Naive thymus-derived CD8-positive, alpha-beta T cell (primary cell): ENCODE measurements at places on chromosomes 2 and 18. TPM values are rescaled to one million over a fixed set of nuclear protein-coding genes. Genes with fewer than 3 reads are reported as not detected.

GRCh38 chr2:112724591-112725525 lies 4.0 kb downstream of the NT5DC4 start:
- no peaks in the 10 kb centered on the region for H3K27me3 ChIP-seq
- H3K4me1 ChIP-seq: peaks cover 6% of the 10 kb centered on the region
- H3K27ac ChIP-seq: no peak overlapping the region
- no peak overlapping the region for H3K4me3 ChIP-seq
- no peaks in the 10 kb centered on the region for H3K36me3 ChIP-seq

The SLC39A10 gene
- 80.4 TPM for total RNA-seq

DNA sequence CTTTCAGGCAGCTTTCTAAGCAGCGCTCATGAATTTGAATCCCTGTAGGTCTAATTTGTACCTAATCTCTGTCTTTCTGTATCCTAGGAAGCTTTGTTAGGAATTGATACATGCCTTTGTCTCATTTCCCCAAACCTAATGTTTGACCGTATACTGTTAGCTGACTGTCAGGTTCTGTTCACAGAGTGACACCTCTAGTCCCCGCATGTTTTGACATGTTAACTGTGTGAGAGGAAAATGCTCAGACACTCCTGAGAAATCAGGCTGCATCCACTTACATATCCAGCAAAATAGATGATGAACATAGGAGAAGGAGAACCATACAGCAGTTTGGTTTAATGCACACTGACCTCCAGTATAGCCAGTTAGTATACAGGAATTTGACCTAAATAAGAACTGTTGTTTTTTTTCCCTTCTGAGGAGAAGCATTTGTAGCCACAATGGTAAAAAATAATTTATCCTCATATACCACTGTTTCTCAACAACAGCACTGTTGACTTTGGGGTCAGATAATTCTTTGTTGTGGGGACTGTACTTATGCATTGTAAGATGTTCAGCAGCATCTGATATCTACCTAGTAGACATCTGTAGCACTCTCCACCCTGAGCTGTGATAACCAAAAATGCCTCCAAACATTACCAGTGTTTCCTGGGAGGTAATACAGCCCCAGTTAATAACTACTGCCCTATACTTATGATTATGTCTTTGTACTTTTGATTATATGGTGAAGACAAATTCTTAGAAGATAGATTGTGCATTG lies 130.9 kb downstream of the NCOA1 start:
- H3K4me3 ChIP-seq: no peak overlapping the region
- H3K4me1 ChIP-seq: peaks cover 51% of the 10 kb centered on the region
- no peaks in the 10 kb centered on the region for H3K36me3 ChIP-seq
- no peak for DNase-seq
- H3K27ac ChIP-seq: no peak overlapping the region
- H3K27me3 ChIP-seq: no peaks in the 10 kb centered on the region

DNA sequence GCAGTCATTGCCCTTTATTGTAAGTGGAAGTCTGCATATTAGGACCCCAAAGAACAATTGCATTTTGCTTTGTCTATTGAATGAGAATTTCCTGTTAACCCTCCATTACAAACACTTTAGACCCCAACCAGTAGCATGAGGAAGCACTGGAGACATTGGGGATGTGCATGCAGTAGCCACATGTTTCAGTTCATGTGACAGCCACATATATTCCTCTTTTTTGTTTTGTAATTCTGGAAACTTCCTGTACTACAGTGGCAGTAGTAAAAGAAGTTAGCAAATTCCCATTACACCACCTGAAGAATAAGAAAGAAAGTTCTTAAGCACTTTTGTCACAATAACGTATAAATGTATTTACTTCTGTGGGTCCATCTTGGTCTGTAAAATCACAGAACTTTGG lies 281.1 kb upstream of the SLC14A2 start:
- H3K36me3 ChIP-seq: no peaks in the 10 kb centered on the region
- no peak overlapping the region for H3K4me3 ChIP-seq
- H3K27me3 ChIP-seq: peaks cover 4% of the 10 kb centered on the region

DNA sequence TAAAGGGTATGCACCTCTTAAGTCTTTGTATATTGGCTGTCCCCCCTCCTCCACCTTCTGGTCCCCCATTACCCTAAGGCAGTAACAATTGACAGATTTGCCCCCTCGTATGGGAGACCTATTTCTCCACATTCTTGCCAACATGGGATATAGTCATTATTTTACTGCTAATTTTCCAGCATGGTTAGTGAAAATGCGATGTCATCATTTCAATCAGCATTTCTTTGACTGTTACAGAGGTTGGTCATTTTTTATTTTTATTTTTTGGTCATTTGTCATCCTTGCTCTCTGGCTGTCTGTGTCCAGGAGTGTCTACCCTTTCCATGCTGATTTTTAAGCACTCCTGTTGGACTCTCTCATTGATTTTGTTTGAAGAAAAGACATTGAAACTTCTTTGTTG lies 45.4 kb upstream of the SPP2 start:
- no peak for DNase-seq
- H3K36me3 ChIP-seq: no peaks in the 10 kb centered on the region
- no peak overlapping the region for H3K4me3 ChIP-seq
- peaks cover 36% of the 10 kb centered on the region for H3K4me1 ChIP-seq
- no peak overlapping the region for H3K27ac ChIP-seq

DNA sequence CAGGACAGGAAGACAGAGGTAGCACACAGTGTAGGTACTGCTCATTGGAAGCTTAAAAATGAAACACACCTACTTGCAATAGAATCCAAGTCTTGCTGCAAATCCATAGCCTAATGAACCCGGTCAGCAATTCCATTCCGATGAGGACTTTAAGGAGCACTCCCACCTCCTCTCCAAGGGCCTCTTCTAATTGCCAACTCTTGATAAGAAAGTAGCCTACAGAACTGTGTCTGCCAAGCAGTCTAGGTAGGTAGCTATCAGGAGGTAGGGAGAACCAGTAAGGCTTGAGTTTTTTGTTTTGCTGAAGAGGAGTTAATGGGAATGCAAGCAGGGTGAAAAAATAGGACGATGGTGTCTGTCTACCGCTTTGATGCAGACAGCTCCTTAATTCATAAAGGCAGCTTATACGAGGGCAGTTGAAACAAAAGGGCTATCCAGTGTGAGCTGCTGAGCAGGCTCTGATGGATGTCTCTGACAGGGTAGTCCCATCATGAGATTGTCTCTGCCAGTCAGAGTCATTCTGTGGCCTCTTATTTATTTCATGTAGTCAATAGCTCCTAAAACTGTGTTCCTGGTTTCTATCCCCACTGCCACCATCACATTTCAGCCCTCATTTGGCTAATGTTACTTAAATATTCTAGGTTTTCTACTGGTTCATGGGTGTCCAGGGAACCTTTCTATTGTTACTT lies 155.6 kb upstream of the DNMT3A start:
- H3K27ac ChIP-seq: no peak overlapping the region
- DNase-seq: no peak
- H3K27me3 ChIP-seq: no peaks in the 10 kb centered on the region
- no peaks in the 10 kb centered on the region for H3K4me1 ChIP-seq
- H3K36me3 ChIP-seq: peaks cover 30% of the 10 kb centered on the region
- H3K4me3 ChIP-seq: no peak overlapping the region

- H3K27ac ChIP-seq: no peak overlapping the region
- H3K4me3 ChIP-seq: no peak overlapping the region
- DNase-seq: peak; percentile 10
- no peaks in the 10 kb centered on the region for H3K36me3 ChIP-seq
- peaks cover 9% of the 10 kb centered on the region for H3K27me3 ChIP-seq
- no peaks in the 10 kb centered on the region for H3K4me1 ChIP-seq
Measured at GRCh38 chr2:172864182-172864581, 128.5 kb downstream of the RAPGEF4 start.

GRCh38 chr18:57534511-57534909 lies 52.0 kb downstream of the FECH start:
- peaks cover 2% of the 10 kb centered on the region for H3K4me1 ChIP-seq
- no peak overlapping the region for H3K4me3 ChIP-seq
- no peak overlapping the region for H3K27ac ChIP-seq
- H3K27me3 ChIP-seq: no peaks in the 10 kb centered on the region

DNA sequence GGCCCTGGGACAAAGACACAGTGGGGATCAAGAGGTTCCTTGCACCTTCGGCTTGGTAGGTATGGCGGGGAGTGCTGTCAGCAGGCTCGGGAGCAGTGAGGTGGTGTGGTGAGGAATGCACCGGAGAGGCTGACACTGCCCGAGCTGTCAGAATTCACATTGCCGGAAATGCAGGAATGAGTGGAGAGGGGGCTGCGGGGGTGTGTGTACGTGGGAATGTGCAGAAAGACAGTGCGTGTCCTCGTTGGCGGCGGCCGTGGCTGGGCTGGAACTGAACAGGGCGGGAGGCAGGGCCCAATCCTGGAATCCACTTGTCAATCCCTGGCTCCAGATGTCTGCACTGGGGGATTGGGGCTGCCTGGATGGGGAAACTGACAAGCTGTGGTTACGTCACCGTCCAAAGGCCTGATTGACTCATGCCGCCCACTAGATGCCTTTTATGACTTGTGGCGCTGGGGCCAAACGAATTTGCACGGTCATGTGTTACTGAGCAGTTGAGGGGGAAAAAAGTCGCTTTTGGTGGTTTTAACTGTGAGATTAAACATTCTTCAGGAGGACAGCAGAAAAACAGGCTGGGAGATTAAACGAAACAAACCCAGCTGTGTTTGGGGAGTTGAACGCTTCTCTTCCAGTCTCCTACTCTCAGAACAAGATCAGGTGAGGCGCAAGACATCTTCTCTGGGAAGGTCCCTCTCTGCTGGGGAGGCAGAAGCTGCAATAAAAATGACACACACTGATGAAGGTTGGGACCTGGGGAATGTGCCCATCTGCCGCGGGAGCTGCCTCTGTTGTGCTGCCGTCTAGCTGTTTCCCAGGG lies 189.4 kb upstream of the GLI2 start:
- no peak overlapping the region for H3K27ac ChIP-seq
- H3K4me1 ChIP-seq: no peaks in the 10 kb centered on the region
- no peaks in the 10 kb centered on the region for H3K36me3 ChIP-seq
- DNase-seq: no peak
- H3K4me3 ChIP-seq: no peak overlapping the region
- peaks cover 5% of the 10 kb centered on the region for H3K27me3 ChIP-seq

GRCh38 chr2:239275847-239276831 lies 124.7 kb downstream of the HDAC4 start:
- no peak for DNase-seq
- H3K4me1 ChIP-seq: peaks cover 71% of the 10 kb centered on the region
- H3K36me3 ChIP-seq: no peaks in the 10 kb centered on the region
- no peak overlapping the region for H3K4me3 ChIP-seq
- peak overlapping the region; percentile 90 for H3K27ac ChIP-seq

DNA sequence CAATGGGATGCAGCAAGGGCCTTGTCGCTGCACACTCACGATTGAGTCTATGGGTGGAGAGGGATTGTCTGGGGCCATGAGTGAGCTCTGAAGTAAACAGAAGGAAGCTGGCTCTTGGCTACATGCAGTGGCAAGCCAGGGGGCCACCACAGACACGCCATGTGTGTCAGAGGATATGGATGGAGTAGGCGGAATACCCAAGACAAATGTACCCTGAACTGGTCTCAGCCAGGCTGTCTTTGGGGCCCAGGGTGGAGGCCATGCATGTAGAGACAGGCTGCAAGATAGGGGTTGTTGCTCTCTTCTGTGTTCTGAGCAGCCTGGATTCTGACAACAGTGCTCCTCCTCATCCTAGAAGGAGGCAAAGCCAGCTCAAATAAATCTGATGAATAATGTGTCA lies 24.0 kb upstream of the ITGA6 start:
- peaks cover 5% of the 10 kb centered on the region for H3K4me1 ChIP-seq
- no peaks in the 10 kb centered on the region for H3K27me3 ChIP-seq
- peak overlapping the region; percentile 8 for H3K27ac ChIP-seq
- DNase-seq: no peak

- peaks cover 14% of the 10 kb centered on the region for H3K36me3 ChIP-seq
- no peak overlapping the region for H3K4me3 ChIP-seq
- no peaks in the 10 kb centered on the region for H3K27me3 ChIP-seq
- H3K4me1 ChIP-seq: peaks cover 4% of the 10 kb centered on the region
Measured at GRCh38 chr2:186503827-186504606, 18.0 kb downstream of the ZC3H15 start.

DNA sequence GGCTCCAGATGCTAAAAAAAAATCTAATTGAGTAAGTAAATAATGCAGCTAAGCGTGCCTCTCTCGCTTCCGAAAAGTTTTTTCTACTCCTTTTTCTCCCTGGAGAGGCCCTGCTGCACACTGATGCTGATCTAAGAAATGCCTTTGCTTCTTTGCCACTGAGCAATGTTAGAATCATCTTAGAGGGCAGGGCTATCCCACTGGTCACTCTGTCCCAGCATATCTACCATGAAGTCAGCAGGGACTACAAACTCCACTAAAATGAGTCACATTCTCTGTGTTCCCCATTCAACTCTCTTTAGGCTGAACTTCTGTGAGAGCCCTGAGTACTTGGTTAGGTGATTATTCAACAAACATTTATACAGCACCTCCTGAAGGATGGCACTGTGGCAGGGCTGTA lies 127.6 kb upstream of the LYPD1 start:
- H3K27ac ChIP-seq: no peak overlapping the region
- H3K27me3 ChIP-seq: no peaks in the 10 kb centered on the region
- DNase-seq: no peak
- H3K4me1 ChIP-seq: no peaks in the 10 kb centered on the region
- no peaks in the 10 kb centered on the region for H3K36me3 ChIP-seq

GRCh38 chr2:62354771-62355561 lies 151.0 kb downstream of the TMEM17 start:
- H3K36me3 ChIP-seq: peaks cover 8% of the 10 kb centered on the region
- no peak overlapping the region for H3K4me3 ChIP-seq
- H3K27ac ChIP-seq: no peak overlapping the region
- no peaks in the 10 kb centered on the region for H3K27me3 ChIP-seq
- no peak for DNase-seq

DNA sequence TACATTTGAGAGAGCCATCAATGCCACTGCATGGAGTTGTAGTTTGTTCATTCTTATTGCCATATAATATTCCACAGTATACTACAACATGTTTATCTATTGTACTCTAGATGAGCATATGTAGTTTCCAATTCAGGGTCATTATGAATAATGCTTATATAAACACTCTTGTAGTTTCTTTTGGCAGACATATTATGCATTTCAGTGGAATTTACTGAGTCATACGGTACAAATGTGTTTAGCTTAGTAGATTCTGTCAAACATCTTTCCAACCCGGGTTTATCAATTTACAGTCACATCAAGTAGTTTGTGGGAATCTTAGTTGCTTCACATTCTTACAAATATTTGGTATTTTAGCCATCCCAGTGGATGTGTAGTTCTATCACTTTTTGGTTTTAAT lies 161.1 kb downstream of the KCNH7 start:
- H3K4me1 ChIP-seq: no peaks in the 10 kb centered on the region
- no peak overlapping the region for H3K27ac ChIP-seq
- no peak for DNase-seq
- H3K4me3 ChIP-seq: no peak overlapping the region
- H3K27me3 ChIP-seq: no peaks in the 10 kb centered on the region

GRCh38 chr2:176637486-176638166 lies 368.4 kb downstream of the MTX2 start:
- H3K4me3 ChIP-seq: peak overlapping the region; percentile 86
- DNase-seq: no peak
- no peaks in the 10 kb centered on the region for H3K36me3 ChIP-seq
- no peak overlapping the region for H3K27ac ChIP-seq
- peaks cover 2% of the 10 kb centered on the region for H3K4me1 ChIP-seq

The NPHP1 gene
- 0.96 TPM for total RNA-seq

The CYP27C1 gene
- total RNA-seq: not detected

The LINC00305 gene
- not detected for total RNA-seq

The KLHL29 gene
- total RNA-seq: 1.3 TPM

- peak overlapping the region; percentile 99 for H3K4me3 ChIP-seq
- no peak for DNase-seq
- H3K36me3 ChIP-seq: no peaks in the 10 kb centered on the region
- peak overlapping the region; percentile 84 for H3K27ac ChIP-seq
- peaks cover 23% of the 10 kb centered on the region for H3K4me1 ChIP-seq
- no peaks in the 10 kb centered on the region for H3K27me3 ChIP-seq
Measured at GRCh38 chr18:56637176-56637575, 1.2 kb downstream of the TXNL1 start.

- H3K4me1 ChIP-seq: no peaks in the 10 kb centered on the region
- DNase-seq: no peak
- no peak overlapping the region for H3K4me3 ChIP-seq
- H3K36me3 ChIP-seq: no peaks in the 10 kb centered on the region
Measured at GRCh38 chr2:226439337-226439736, 360.3 kb downstream of the IRS1 start.
